Activated T-helper 17 cell treated with anti-CD3 and anti-CD28 coated beads, Interleukin-2, amount 50 U/mL, for 72 hours (primary cell): ENCODE measurements at places on chromosomes 5 and 9. TPM values are rescaled to one million over a fixed set of nuclear protein-coding genes. Genes with fewer than 3 reads are reported as not detected.

BTNL3 gene
- total RNA-seq: not detected

GRCh38 chr9:132171702-132172101, 9.8 kb downstream of the NTNG2 start:
- ATAC-seq: no peak

DNA sequence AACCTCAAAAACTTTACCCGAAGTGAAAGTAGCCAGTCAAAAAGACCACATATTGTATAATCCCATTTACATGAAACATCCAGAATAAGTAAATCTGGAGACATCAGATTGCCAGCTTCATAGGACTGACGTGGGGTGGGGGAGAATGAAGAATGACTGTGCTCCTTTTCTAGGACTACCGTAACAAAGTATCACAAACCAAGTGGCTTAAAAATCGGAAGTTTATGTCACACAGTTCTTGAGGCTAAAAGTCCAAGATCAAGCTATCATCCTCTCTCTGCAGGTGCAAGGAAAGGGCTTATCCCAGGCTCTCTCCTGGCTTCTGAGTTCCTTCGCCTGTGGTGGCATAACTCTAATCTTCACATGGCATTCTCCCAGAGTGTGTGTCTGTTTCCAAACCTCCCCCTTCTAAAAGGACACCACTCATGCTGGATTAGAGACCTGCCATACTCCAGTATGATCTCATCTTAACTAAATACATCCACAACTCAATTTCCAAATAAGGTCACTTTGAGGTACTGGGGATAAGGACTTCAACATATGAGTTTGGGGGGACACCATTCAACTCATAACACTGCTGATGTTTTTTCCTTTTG, 25.5 kb downstream of the ADAM19 start:
- ATAC-seq: peak; percentile 13

SPINK7 gene
- total RNA-seq: not detected

MXD3 gene
- total RNA-seq: 21.9 TPM

IGFBPL1 gene
- total RNA-seq: not detected

BICD2 gene
- 24.9 TPM for total RNA-seq

- ATAC-seq: no peak
These were observed 42.1 kb upstream of the DAB2 start for GRCh38 chr5:39466846-39467245.

GRCh38 chr5:94621763-94622162, 3.3 kb downstream of the SLF1 start:
- ATAC-seq: no peak

- ATAC-seq: no peak
These were observed 62.3 kb upstream of the ZFR start for GRCh38 chr5:32506799-32507198.

SPACA9 gene
- 0.95 TPM for total RNA-seq

DNA sequence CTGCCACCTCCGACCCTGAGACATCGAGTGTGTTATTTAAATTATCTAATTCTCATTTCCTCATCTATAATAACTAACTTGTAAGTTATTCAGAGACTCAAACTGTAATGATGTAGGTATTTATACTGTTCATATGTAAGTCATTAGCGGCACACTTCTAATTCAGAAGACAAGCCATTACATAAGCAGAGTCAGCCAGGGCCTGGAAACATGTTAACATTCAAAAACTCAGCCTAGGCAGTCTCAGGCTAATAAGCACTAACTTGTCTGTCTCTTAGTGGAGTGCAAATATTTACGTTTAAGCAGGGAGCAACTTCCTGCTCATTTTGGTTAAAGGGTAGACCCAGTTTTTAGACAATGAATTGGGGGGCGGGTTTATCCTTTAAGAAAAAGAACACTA, 598.4 kb downstream of the ACTL7B start:
- no peak for ATAC-seq

DRD1 gene
- total RNA-seq: not detected

ZBTB43 gene
- total RNA-seq: 31.3 TPM

- no peak for ATAC-seq
These were observed 469.5 kb downstream of the MAN2A1 start for GRCh38 chr5:110159202-110159601.

- ATAC-seq: no peak
These were observed 80.2 kb downstream of the SREK1 start for GRCh38 chr5:66224274-66224673.

PTPN3 gene
- 0.41 TPM for total RNA-seq

ADAMTSL2 gene
- not detected for total RNA-seq

ADGRD2 gene
- total RNA-seq: not detected

DNA sequence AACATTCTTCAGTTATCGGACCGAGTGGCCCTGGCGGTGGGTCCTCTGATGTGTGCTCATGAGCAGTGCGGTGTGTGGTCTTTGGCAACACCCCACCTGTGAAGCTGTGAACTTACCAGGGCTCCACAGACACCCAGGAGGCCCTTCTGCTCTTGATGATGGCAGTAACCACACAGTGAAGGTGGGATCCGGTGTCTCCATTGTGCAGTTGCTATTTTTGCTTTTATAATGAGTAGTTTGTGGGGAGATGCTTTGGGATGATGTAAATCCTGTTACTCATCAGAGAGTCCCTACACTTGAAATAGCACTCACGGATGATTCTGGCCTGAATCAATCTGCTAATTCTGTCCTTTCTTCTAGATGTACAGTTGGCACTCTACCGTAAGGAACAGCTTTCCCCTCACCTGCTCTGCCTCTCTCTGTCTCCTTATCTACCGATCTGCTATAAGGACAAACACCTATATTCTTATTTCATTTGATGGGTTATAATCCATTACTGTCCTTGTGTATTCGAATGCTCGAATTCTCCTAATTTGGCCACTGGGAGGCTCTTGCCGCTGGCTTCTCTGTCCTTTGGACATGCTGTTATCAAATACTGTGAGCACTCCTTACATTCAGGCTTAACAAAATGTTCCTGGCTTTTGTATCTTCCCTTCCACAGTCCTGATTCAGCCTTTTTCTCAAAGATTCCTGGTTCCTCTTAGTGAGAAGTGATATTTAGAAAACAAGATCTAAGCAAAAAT, 20.2 kb downstream of the ATPSCKMT start:
- ATAC-seq: no peak

DNA sequence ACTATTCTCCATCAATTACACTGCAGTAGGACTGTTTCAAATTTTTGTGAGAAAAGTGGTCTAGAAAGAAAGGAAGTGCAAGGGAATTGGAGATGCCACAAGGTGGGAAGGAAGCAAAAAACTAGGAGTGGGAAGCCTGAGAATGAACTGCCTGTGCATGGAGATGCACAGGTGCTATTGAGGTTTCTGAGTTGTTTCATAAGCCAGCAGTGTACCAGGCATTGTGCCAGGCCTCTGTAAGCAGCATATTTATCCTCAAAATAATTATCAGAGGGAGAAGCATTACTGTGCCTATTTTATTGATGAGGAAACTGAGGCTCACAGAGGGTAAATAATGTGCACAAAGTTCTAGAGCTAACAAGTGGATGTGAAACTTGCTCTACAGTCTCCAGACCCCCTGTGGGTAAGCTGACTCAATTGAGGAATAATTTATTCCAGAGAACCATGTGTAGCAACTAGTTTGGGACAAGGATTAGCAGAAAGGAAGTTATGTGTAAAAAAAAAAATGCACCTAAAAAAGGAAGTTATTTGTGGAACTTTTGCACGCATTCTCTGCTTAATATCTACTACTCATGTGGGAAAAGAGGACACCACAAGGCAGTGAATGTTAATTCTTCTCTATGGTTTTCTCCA, 96.7 kb downstream of the SNCAIP start:
- ATAC-seq: no peak

SHISAL2B gene
- not detected for total RNA-seq

- ATAC-seq: no peak
These were observed 474.7 kb downstream of the DIRAS2 start for GRCh38 chr9:90167914-90168313.

DNA sequence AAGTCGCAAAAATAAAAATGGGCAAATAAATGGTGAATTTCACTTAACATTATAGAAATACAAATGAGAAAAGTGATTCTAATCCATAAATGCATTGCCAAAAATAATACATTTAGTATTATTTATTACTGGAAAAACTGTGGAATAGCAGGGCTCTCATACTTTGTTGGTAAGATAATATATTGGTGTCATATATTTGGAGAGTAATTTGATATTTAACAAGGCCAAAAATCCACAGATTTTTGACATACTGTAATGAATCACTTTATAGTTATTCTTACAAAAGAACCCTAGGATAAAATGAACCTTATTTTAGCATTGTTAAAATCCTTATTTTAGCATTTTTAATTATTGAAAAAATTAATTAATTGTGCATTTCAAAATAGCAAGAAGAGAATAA, 397.2 kb upstream of the DAB2 start:
- no peak for ATAC-seq

NPR3 gene
- total RNA-seq: 0.66 TPM

SPEF2 gene
- 6.7 TPM for total RNA-seq

OR13C4 gene
- total RNA-seq: not detected

GRCh38 chr5:111548348-111548950, 36.1 kb upstream of the STARD4 start:
- no peak for ATAC-seq

DNA sequence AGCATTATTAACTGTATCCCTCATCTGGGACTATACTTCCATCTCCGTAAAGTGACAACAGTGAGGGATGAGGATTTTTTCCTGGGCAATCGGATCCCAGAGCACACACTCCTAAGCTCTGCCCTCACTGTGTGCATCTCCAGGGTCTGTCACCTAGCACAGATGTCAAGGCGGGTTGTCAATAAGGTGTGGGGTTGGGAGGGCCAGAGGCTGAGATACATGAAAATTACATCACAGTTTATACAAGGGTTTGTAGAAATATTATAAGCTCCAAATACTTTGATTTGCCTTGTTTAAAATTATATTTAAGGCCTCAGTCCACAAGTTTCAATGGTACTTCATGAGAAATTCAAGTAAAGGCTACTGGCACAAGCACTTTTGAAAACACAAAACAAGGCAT, 4.5 kb downstream of the ADAMTS12 start:
- no peak for ATAC-seq

DNA sequence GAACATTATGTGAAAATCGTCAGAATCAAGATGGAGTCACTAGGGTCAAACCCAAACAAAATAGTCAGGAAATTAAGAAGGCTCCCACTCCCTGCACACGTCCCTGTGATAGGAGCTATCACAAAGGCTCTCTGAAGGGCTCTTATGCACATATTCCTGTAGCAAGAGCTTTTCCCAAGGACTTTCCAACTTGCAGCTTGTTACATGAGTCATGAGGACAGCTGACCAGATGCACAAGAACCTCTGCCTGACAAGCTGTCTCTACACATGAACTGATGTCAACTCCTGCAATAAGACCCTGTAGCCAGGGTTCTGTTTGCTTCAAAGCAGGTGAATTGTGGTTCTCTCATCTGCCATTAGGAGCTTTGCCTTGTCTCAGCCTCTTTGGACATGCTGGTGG, 122.4 kb downstream of the OLFM1 start:
- no peak for ATAC-seq

BHMT2 gene
- not detected for total RNA-seq

GRCh38 chr5:52481201-52481600, 306.5 kb upstream of the ITGA1 start:
- ATAC-seq: no peak

GRM6 gene
- total RNA-seq: not detected

DNA sequence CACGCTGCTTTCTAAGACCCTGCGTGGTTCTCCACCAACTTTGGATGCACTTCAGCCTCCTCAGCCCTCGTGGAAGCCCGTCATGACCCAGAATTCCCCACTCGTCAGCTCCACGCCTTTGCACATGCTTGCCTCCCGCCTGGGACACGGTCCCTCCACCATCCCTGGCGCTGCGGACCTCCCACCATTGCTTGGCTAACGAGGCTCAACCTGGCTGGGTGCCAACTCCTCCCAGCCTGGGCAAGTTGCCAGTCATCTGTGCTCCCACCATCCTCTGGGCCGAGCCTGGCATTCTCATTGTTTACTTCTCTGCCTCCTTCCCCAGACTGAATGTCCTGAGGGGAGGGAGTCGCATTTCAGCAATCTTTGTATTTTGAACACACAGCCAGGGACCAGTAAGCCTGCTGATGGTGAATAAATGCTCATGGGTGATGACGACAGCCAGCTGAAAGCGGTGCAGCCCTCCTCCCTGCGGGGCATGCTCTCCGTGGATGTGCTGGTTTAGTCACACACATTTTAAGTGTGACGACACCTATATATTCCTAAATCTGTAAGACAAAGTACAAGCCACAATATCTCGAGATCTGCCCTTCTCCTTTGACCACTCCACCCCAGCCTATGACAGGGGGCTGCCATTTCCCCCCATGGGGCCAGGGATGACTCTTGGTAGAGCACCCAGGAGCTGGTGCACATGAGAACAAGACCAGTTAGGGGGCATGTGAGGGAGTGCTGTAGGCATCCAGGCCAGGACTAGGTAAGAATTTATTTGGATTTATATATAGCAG, 37.6 kb downstream of the ANKRD33B start:
- peak; percentile 48 for ATAC-seq

PCDHB15 gene
- not detected for total RNA-seq

SAXO1 gene
- total RNA-seq: 0.37 TPM

DNA sequence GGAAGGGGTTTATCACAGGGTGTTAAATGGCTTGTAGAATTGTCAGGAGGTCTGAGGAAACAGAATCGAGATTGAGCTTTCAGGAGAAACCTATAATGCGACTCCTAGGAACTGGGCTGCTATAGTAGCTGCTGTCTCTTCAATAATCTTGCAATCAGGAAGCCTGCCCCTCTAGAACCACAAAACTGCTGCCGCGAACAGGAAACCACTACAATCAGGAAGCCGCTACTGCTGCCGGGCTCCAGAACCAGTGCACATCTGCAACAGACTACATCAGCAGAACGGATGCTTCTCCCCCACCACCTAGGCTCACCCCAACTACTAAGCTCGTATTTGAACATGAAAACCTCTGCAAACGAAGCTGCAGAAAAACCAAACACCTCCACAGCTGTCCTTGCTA, 31.6 kb downstream of the TNFSF8 start:
- ATAC-seq: peak; percentile 23

DNA sequence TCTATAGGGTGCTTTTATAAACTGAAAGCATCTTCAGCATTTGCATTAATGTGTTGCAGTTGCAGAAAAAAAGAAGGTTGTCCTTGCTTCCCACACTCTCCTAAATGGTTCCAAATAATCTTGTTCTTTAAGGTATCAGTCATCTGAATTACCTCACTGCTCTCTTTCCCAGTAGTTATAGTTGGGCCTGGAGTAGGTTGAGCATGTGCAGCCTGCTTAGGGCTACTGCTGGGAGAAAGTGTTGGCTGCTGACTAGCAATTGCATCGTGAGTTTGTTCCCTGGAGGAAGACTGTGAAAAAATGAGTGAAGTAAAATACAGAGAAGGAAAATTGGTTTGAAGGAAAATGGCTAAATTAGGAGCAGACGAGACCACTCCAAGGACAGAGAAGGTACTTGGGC, 74.5 kb downstream of the PRR16 start:
- no peak for ATAC-seq

DNA sequence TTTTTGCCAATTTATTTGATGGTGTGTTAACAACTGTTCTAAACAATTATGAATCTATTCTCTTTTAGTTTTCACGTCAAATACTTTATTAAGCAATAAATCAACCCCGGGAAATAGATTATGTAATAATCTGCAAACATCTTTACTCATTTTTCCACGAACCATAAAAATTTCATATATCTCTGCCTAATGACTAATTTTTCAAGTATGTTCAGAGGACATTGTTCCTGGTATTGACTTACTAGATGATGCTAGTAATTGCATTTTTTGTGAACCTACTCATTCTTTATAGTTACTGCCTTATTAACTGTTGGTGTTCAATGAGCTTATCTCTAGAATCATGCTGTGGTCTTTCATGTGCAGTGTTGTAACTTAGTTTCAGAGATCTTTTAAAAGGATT, 41.0 kb upstream of the FBN2 start:
- no peak for ATAC-seq

CAVIN4 gene
- 0.32 TPM for total RNA-seq

SRP19 gene
- total RNA-seq: 60.3 TPM
